ENCODE measurements at places on chromosomes 13 and 19.

DNA sequence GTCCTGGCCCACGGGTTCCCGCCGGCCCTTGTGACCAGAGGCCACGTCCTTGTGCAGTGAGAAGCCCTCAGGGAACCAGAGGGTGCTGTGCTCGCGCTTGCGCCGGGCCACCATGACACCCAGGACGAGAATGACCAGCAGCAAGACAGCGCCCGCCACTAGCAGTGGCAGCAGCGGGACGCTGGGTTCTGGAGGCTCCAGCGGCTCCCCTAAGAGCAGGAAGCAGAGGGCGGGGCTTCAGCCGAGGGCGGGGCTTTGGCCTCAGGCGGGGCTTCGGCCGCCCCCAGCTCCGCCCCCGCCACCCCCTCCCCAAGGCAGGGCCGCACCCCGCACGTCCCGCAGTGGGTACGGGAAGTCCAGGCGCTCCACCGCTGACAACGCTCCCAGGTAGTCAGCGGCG lies 30.4 kb downstream of the NOTCH3 start:
- DNase-seq: no peak

GRCh38 chr13:50082426-50083281 lies 67.4 kb downstream of the KCNRG start:
- peak; percentile 79 for DNase-seq

DNA sequence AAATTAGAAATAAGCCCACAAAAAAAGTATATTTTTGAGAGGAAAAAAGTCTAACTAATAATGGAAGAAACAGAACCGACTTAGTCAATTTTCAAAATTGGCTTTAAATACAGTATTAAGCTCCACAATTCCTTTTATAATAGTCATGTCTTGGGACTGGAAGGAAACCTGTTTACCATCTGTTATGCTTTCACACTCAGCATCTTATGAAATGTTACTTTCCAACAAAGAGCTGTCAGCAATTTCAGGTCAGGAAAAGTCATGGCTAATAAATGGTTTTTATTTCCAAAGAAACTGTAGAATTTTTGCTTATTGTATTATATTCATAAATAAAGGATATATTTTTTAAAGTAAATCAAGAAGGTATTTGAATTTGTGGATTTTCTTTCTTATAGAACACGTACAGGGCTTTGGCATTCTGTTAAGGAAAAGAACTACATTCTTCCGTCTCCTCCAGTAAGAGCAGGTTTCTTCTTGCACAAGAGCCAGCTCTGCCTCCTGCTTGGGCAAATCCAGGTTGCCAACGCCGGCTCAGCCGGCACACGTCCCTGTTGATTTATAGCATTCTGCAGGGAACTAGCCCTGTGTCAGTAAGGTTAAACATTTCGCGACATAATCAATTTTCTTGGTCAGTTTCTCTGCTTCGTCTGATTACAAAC lies 52.9 kb upstream of the GPR12 start:
- DNase-seq: no peak

DNA sequence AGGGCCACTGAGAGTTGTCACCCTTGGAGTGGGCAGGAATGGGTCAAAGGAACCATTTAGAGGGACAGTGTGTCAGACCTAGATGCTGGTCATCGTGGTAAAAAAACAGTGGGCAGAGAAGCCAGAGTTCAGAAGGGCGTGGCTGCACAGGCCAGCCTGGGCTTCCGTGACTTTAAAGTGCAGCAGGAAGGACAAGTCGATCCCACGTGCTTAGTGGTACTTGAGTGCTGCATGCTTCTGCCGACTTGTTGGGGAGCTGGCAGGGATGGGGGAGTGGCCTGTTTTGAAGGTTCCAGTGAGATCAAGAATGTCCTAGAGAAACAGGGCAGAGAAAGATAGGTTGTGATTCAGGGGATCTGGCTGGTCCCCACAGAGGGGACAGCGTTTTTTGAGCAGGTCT lies 17.0 kb downstream of the LYL1 start:
- DNase-seq: no peak

DNA sequence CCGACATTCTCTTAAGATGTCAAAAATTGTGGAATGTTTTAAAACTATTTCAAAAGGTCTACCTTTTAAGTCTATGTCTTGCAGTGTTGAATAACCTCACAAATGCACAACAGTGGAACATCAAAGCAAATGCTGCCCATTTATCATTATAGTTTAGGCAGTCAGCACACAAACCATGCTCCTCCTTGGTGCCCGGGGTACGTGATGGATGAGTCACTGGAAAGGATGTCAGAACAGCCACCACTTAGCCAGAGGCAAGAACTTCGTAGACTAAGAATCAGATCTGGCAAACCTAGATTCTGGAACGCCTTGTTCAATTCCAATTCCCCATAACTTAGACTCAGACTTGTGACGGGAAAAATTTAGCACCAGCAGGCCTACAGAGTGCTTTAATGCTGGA lies 343.6 kb downstream of the FGF9 start:
- no peak for DNase-seq

DNA sequence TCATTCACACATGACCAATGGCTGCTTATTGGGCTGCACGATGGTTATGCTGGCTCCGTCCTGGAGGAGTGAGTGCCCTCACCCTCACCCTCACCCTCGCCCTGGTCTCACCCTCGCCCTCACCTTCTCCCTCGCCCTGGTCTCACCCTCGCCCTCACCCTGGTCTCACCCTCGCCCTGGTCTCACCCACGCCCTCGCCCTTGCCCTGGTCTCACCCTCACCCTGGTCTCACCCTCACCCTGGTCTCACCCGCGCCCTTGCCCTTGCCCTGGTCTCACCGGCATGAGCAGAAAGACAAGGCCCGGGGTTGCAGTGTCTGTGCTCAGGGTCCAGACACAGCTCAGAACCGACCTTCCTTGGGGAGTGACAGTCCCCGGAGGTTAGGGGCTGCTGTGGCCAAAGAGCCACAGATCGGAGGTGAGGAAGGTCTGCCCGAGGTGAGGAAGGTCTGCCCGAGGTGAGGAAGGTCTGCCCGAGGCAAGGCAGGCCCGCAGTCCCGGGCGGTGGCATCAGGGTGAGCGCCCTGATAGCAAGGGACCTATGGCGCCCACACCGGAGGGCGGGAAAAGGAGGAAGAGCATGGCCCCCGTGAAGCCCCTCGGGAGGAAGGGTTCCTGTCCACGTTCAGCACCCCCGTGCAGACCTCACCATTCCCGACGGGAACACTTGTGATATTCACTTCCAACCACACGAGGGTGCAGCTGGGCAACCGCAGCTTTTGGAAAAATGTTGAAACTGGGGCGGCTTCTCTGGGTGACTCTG lies 65.6 kb downstream of the MCF2L start:
- no peak for DNase-seq

GRCh38 chr13:50712456-50712855 lies 131.0 kb downstream of the DLEU7 start:
- DNase-seq: no peak

- DNase-seq: no peak
Observed at GRCh38 chr13:30895773-30896172, 10.3 kb upstream of the MEDAG start.

GRCh38 chr13:32887617-32888016 lies 128.6 kb upstream of the KL start:
- no peak for DNase-seq

- DNase-seq: no peak
Observed at GRCh38 chr19:3981736-3982681, 3.3 kb downstream of the EEF2 start.

GRCh38 chr19:14023404-14024235 lies 4.3 kb upstream of the RLN3 start:
- DNase-seq: no peak

- no peak for DNase-seq
Observed at GRCh38 chr13:24288870-24289269, 20.5 kb upstream of the C1QTNF9 start.

DNA sequence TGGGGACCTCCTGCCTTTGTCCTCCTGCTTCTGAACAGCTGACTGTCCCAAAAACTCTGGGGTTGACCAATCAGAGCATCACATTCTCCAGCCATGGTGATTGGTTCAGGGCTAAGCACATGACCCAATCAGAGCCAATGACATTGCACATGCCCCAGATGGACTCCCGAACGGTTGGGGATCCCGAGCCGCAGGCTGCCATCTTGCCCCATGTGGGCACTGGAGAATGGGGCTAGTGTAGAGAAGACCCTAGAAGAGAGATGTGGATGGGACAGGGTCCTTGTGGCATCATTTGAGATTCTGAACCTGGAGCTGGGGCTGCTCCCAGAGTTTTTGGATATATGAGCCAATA lies 31.3 kb upstream of the PEPD start:
- DNase-seq: no peak

GRCh38 chr13:32254416-32254815 lies 60.7 kb downstream of the ZAR1L start:
- no peak for DNase-seq

- DNase-seq: no peak
Observed at GRCh38 chr19:32165750-32166149, 179.7 kb upstream of the ZNF507 start.

- DNase-seq: no peak
Observed at GRCh38 chr13:41905600-41906254, 55.2 kb downstream of the VWA8 start.

GRCh38 chr13:28492569-28493367 lies 2.2 kb downstream of the FLT1 start:
- DNase-seq: no peak

DNA sequence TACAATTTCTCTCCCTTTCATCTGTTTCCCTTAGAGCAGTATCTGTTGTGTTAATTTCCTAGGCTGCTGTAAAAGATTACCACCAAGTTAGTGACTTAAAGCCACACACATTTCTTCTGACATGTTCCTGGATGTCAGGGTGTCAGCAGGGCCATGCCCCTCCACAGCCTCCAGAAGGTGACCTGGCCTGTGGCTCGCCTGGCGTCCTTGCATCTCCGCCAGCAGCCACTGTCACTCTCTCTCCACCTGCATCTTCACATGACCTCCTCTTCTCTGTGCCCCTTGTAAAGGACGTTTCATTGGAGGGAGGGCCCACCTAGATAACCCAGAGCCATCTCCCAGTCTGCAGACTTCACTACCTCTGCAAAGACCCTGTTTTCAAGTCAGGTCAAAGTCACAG lies 61.3 kb downstream of the SLC7A9 start:
- DNase-seq: no peak

All from stimulated activated CD4-positive, alpha-beta T cell treated with anti-CD3 and anti-CD28 coated beads, Interleukin-4, amount 100 ng/mL, for 1 hour (primary cell).